Dermis microvascular lymphatic vessel endothelial cell (primary cell): ENCODE measurements at places on chromosomes 16 and 17. TPM values are rescaled to one million over a fixed set of nuclear protein-coding genes. Genes with fewer than 3 reads are reported as not detected.

The SPATA20 gene
- total RNA-seq = 37.2 and 42.2 TPM in 2 replicates

The NDRG4 gene
- 94.7 and 368 TPM in 2 replicates for total RNA-seq

The STRADA gene
- 19.6 and 34.6 TPM in 2 replicates for total RNA-seq

The CHST5 gene
- 0.13 TPM in 1 of 2 replicates, not detected in the other for total RNA-seq

The KRTAP4-9 gene
- not detected in 2 replicates for total RNA-seq

The ROGDI gene
- total RNA-seq = 27.4 and 30.8 TPM in 2 replicates

The SCNN1G gene
- total RNA-seq = 0.13 and 0.26 TPM in 2 replicates

The MT1M gene
- total RNA-seq = 0.38 and 0.90 TPM in 2 replicates

The PMFBP1 gene
- under 0.01 TPM in 2 replicates for total RNA-seq

The VTN gene
- under 0.01 TPM in 1 of 2 replicates, not detected in the other for total RNA-seq

The CRHR1 gene
- not detected in 2 replicates for total RNA-seq

The CCDC154 gene
- 0.13 TPM in 2 replicates for total RNA-seq

The DHRS11 gene
- 6.9 and 7.7 TPM in 2 replicates for total RNA-seq

The STH gene
- not detected in 2 replicates for total RNA-seq

The ABCA10 gene
- 0.13 and 0.76 TPM in 2 replicates for total RNA-seq

The NGFR gene
- total RNA-seq = under 0.01 TPM in 1 of 2 replicates, not detected in the other

The CTF1 gene
- total RNA-seq = 0.13 TPM in 2 replicates

The TMIGD1 gene
- total RNA-seq = not detected in 2 replicates

The PIK3R5 gene
- total RNA-seq = not detected in 2 replicates

The ASGR1 gene
- total RNA-seq = 14.8 and 26.2 TPM in 2 replicates
